ENCODE measurements at places on chromosomes 16 and 17. TPM values are rescaled to one million over a fixed set of nuclear protein-coding genes. Genes with fewer than 3 reads are reported as not detected.

TMC8 gene
- polyA plus RNA-seq: not detected

NOTUM gene
- not detected for polyA plus RNA-seq

RNF222 gene
- not detected for polyA plus RNA-seq

GLOD4 gene
- polyA plus RNA-seq: 44.8 TPM

CCL16 gene
- not detected for polyA plus RNA-seq

RAB40B gene
- 14.4 TPM for polyA plus RNA-seq

BANP gene
- polyA plus RNA-seq: 3.1 TPM

NPW gene
- polyA plus RNA-seq: not detected

NTN1 gene
- 0.04 TPM for polyA plus RNA-seq

Measured in Purkinje cell (primary cell).